MV-4-11 (cell line): ENCODE measurements at places on chromosomes 3 and 15.

DNA sequence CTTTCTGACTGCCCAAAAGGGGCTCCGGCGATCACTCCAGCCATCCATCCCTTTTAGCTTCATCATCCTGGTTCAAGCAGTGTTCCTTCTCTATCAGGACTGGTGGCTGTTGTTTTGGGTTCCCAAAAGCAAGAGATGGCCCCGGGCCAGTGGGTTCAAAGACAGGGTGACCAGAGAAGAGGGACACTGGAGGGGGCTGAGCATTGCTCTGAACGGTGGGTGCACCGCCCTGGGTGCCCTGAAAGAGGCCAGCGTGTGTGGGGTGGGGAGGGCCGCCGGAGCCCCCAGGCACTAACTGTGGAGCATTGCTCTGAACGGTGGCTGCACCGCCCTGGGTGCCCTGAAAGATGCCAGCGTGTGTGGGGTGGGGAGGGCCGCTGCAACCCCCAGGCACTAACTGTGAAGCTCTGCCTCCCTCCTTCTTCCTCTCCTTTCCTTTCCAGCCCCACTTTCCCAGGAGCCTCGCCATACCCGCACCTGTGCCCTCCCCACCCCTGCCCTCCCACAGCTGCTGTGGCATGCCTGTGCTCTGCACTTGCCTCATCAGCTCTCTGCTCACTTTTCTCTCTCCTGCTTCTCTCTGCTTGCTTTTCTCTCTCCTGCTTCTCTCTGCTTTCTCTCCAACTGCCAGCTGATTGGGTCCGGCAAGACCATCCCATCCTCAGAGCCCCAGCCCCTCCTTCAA is 37.4 kb upstream of the OR4F6 start:
- DNase-seq, result no peak

GRCh38 chr3:114686621-114687020 is 392.8 kb downstream of the TIGIT start:
- peak; percentile 21 for DNase-seq

DNA sequence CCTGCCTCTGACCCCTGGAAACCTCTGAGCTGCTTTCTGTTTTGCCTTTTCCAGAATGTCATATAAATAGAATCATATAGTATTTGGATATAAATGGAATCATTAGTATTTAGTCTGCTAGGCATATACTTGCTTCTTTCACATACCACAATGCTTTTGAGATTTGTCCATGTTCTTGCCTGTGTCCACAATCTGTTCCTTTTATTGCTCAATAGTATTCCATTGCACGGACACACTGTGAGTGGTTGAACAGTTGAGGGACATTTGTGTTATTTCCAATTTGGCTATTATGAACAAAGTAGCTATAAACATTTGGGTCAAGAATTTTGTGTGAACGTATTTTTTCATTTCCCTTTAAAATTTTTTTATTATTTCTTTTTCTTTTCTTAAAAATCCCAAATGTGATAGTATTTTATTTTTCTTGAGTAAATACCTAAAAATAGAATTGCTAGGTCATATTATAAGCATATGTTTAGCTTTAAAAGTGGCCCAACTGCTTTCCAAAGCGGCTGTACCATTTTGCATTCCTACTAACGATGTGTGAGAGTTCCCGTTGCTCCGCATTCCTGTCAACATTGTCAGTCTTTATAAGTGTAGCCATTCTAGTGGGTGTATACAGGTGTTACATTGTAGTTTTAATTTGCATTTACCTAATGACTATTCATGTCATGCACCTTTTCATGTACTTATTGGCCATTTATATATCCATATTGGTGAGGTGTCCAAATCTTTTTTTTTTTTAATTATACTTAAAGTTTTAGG is 26.5 kb downstream of the WDR53 start:
- DNase-seq, result no peak

GRCh38 chr15:39250460-39251186 is 330.3 kb upstream of the THBS1 start:
- no peak for DNase-seq

DNA sequence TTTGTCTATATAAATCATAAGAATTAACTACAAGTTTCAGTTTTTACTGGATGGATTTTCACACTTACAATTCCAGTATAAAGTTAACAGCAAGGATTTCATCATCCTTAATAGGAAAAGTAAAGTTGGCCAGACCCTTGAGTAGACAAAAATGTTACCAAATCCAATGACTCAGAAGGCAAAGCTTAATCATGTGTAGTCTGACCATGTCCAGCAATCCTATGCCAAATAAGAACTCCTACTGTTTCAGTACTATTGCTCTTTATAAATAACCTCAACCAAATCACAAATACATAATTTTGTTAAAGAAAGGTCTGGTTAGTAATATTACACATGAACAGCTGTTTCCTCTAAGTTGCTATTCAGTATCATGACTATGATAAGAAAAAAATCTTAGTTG is 35.0 kb downstream of the PLOD2 start:
- no peak for DNase-seq

DNA sequence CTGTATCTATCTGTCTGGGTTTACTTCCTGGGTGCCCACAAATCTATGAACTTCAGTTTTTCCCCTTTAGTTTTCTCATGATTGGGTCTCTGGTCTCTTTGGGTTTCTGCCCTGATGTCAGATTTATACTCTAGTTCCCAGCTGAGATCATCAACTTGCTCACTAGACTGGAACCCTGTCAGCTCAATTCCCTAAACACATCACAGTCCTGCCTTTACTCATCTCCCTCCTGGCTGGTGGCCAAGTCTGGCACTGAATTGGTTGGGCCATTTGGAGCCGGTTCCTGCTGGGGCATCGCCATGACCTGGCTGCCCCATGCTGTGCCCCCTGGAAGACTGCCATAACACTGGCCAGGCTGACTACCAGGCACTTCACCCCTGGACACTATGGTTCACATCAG is 345.3 kb downstream of the CHST2 start:
- DNase-seq, result no peak

DNA sequence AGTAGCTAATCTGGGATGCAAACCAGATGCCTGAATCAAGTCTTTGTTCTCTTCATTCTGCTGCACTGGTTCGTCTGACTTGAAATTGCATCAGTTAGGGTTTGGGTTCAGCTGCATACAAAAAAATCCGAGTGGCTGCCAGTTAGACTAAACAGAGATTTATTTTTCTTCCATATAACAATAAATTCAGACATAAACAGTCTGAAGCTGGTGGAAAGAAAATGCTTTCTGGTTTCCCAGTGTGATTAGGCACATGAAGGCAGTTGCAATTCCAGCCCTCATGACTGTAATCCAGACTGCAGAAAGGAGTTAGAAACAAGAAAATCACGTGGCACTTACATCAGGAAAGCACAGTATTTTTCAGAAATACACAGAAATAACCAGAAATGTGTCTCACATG is 930.7 kb downstream of the MCTP2 start:
- DNase-seq, result no peak

DNA sequence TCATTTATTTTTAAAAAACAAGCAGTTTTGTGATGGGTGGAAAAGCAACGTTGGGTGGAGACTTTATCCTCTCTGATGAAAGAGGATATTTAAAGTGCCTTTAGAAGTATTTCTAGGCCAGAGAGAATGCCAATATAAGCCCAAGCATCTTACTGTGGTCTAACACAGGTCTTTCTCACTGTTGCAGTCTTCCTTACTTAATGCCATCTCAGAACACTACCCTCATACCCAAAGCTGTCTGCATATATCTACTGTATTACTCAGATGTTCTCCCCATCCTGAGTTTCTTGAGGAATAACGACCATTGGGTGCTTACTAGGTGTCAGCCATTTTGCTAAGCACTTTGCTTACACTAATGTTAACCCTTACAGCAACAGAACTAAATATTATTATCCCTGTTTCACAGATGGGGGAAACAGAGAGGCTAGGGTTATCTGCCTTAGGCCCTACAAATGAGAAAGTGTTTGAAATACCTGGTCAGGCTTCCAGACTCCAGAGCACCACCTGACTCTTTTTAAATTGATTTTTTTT is 29.8 kb upstream of the EBLN2 start:
- DNase-seq, result no peak

- no peak for DNase-seq
Observed at GRCh38 chr3:116052602-116053001, 392.7 kb downstream of the LSAMP start.

- DNase-seq, result no peak
Observed at GRCh38 chr3:172464306-172464705, 16.1 kb upstream of the GHSR start.

DNA sequence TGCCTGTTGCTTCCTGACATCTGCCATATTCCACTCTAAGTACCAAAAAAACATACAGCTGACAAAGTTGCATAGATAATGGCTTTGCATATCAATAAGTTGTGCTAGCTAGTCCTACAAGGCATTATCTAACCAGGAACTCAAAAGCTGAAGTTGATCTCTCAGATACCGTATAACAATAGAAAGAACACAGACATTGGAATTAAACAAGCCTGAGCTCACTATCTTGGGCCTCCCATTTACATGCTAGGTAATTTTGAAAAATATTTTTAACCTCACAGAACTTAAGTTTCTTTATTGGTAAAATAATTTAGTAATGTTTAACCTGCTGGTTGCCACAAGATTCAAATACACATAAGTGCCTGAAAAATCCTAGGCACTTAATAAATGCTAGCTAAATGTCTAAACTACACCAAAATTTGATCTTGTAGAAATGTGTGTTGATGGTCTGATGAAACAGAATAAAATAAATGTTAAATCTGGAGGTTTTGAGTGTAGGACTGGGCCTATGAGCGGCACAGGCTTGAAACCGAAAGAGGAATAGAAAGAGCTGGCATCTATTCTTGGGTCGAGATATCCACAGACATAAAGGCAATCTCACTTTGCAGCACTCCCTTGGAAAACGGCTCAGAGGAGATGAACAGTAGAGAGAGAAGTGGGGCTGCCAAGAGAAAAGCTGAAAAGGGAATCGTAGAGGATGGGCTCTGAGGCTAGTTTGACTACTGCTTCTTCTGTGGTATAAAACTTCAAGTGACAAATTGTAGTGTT is 29.9 kb upstream of the TTC14 start:
- peak; percentile 85 for DNase-seq

GRCh38 chr3:45909542-45909941 is 23.2 kb downstream of the CCR9 start:
- no peak for DNase-seq

DNA sequence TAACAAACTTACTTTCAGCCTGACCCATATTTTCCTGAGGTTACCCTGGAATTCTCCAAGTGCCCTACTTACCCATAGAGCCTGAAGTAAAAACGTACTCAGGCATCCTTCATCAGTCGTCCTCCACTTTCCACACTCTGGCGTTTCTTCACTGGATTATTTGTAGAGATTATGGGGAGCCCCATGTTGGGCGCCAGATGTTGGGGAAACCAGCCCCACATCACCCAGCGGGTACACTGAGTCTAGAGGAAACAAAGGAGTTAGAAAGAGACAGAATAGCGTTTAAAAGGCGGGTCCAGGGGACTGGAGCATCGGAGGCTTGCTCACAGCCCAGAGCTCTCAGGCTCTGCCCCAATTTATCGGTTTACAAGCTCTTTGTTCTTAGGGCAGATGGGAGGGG is 9.7 kb upstream of the SLC28A2 start:
- no peak for DNase-seq

DNA sequence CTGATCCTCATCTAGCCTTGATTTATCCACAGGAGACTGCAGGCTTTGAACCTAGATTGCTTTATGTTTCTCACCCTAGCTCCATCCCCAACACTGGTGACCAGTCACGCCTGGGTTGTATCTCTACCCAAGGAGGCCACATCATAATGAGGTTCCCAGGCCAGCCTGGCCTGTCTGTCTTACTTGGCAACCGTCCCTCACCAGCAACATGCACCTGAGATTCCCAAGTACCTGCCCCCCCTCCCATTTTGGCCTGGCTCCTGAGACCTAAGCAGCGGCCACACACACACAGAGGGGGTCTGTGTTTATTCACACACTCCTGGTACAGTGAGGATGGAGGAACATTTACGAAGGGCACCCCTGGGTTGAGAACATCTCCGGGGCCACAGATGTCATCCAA is 2.4 kb downstream of the CAMK2N2 start:
- DNase-seq, result no peak

DNA sequence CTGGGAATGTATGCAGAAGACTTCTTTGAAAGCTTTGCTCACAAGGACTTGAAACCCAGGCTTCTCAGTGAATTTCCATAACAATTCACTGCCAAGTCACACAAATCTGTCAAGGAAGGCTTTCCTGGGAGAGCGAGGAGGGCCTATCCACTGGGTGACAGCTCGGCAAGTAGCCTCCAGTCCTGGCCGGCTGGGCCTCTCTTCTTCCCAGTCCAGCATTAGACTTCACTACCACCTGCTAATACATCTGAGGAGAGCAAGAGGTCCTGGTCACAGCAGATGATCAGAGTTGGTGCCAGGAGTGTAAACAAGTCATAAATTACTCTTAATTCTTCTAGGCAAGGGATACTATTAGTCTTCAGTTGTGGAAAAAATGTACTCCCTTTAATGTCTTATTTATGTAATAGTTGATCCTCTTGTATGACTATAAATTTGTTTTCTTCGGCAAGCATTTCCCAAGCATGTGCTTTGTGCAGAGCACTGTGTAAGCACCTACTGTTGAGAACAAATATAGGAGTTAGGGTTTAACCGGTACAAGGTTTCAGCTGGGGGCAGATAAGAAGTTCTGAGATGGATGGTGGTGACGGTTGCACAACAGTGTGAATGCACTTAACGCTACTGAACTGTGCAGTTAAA is 162.9 kb downstream of the VGLL4 start:
- DNase-seq, result no peak

- no peak for DNase-seq
Observed at GRCh38 chr3:172007065-172007370, 32.4 kb upstream of the FNDC3B start.

DNA sequence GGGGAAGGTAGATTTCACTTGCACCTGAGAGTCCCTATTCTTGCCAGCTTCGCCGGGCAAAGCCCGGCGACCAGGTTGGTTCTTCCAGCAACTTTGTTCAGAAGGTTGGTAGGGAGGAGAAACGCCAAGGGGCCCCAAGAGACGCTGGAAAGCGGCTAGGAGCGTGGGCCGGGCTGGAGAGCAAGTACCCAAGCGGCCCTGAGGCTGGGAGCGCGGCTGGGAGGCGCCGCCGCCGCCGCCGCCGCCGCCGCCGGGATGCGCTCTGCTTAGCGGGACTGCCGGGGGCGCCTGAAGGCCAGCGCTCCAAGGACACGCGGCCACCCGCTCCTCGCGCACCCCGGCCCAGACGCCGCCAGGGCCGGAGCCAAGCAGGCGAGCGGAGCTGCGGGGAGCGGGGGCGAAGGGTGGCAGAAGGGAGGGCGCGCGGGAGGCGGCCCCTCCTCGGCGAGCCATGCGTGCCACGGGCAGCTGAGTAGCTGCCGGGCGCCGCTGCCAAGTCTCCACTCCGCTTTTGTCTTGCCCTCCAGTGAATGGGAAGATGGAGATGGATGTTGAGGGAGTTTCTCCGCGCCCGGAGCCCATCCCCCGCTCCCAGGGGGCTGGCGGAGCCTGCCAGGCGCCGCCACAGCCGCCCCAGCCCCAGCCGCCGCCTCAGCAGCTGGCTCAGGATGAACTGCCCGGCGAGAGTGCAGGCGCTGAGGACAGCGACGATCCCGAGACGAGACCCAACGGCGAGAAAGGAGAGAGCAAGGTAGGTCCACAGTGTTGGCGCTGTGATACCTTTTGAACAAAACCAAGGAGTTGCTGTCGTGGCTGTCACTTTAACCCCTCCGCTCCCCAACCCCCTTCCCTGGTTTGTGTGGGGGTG is 227.4 kb upstream of the AZI2 start:
- DNase-seq, result no peak
